ENCODE measurements at places on chromosomes 2 and 18.

DNA sequence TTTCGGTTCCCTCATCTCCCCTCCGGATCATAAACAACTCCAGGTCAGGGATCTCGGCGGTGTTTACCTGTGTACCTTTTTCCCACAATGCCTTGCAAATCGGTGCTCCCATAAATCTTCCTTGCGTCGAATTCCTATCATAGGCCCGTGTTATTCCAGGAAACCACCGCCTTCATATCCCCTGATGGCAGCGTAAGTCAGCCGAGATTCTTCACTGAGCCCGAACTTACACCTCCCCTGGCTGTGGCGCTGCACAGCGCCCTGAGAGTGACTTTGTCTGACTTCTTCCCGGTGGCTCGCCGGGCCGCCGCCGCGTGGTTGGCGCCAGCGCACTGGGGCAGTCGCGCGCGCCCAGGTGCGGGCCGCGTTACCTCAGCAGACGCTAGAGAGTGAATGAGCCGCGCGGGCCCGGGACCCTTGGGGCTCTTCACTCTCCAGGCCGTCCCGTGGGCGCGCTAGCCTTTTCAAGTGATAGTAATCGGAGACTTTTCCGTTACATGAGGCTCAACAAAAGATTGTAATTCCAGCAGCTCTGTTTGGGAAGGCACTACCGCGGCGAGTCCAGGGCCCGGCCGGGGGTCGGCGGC, 101.6 kb downstream of the SPTBN1 start:
- no peak for DNase-seq

DNA sequence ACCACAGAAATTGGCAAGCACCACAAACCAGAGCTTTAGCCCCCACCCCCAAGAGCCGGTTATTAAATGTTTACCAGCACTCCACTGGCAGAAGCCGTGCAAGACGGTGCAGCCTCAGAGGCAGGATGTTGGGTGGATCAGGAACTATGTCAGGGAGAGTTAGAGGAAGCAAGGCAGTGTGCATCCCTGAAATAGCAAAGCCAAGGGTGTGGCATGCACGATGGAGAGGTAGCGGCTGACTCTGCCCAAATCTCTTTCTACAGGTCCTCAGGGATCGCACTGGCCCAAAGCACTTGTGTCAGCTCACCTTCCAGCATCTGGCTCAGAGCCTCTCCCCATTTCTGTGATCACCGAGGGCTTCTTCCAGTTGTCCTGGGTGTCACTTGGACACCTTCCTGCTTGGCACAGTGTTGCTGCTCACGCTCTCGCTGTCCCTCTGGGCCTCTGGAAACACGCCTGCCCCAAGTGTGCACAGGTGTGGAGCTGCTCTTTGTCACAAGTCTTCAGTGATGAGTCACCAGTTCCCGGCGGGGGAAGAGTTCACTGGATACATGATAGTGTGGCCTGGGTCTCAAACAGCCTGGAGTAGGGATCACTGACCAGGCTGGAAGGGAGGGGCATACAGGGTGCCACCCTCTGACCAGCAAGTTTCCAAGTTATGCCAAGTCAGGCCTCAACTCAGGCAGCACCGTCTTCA, 17.3 kb upstream of the B3GNT7 start:
- DNase-seq: no peak

GRCh38 chr2:138373993-138374408, 127.6 kb upstream of the SPOPL start:
- DNase-seq: no peak

- no peak for DNase-seq
Measured at GRCh38 chr2:137675584-137676327, 288.5 kb upstream of the HNMT start.

DNA sequence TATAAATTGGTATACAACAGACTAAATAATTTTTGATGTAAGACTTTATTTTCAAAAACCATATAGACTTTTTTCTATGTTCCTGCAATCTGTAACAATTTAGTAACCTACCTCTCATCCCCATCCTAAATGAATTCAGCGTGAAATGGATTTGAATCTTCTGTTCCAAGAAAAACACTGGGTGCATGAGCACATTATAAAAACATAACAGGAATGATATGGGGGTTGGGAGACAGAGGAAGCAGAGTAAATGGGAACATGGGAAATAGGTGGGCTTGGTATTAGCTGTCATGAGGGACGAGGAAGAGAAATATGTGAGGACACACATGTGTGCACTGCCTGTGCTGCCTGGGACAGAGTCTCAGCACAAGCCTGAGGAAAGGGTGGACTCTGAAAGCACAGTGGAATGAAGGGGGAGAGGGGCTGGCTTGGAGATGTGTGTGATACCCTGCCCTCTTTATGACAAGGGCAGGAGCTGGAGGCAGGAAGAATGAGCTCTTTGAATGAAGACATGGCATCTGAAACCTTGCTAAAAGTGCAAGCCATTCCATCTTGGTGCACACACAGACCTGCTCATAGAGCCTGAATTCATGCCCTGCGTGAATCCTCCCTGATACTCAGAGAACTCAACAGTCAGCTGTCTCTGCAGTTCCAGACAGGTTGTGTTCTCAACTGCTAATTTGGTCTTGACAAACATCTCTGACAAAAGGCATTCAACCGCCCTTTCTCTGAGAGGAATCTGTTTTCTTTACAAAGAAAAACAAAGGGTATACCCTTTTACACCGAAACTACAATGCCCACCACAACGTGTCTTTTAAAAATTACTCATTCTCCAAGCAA, 66.6 kb downstream of the EPB41L3 start:
- DNase-seq: no peak

DNA sequence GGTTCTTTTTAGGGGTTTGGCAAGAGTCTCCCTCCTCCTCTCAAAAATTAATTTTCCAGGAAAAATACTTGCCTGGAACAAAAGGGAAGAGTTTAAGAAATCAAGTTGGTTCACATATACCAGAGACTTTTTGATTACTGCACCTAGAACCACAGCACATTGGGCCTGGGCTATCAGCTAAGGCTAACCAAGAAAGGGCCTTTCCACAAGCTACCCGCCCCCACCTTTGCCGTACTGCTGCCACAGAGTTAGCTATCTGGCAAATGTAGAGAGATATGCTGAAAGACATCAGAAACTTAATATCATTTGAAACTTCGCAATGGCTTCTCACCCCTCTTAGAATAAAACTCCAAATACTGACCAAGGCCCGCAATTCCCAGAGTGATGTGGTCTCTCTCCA, 76.9 kb downstream of the AAK1 start:
- DNase-seq: no peak

DNA sequence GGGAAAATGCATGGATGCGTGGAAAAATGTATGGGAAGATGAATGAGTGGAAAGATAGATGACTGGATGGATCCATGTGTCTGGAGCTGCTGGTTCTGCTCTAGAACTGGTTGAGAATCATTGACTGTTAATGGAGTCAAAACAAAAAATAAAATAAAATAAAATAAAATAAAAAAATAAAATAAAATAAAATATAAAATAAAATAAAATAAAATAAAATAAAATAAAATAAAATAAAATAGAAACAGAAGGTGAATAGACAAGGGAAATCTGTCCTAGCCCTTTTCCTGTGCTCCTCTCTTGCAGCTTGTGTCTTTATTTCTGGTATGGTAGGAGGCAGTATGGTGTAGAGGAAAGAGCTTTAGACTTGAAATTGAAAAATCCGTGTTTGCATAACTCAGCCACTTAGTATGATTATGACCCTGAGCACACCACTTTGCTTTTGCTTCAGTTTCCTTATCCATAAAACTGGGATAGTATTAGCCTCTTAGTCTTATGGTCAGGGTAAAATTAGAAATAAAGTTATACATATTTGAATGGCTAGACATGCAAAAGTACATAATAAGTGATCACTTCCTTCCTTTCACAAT, 51.0 kb downstream of the PSD4 start:
- no peak for DNase-seq

DNA sequence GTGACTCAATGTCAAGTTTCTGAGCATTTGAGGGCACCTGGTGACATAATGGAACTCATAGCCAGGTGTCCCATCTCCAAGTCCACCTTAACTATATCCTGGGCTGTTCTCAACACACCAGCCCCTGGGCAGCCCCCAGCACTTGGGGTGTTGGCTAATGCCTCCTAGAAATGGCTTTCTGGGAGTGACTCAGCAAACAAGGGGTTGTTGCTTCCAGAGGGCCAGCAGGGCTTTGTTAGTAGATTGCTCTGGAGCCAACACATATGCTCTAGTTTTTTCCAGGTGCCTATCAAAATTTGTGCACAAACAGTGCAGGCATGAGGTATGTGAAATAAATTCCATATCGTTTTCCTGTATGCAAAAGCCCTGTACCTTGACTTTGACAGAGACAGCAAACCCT, 448.4 kb downstream of the SLC4A3 start:
- DNase-seq: no peak

GRCh38 chr2:2639251-2640139, 308.4 kb upstream of the MYT1L start:
- no peak for DNase-seq

DNA sequence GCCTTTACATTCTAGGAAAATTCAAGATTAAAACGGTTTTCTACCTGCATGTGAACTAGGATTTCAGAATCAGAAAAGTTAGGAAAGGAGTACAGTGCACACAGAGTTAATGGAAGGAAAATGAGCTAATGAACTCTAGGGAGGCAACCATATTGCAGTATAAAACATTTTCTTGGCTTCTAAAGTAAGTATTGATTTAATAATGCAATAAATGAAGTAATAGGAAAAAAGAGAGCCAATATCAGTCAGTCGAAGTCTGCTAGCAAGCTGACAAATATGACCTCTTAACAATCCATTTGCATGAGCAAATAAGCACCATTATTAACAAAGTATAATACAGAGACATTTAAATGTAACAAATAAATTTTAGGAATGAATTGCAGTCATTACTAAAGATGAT, 80.2 kb upstream of the COL3A1 start:
- no peak for DNase-seq

DNA sequence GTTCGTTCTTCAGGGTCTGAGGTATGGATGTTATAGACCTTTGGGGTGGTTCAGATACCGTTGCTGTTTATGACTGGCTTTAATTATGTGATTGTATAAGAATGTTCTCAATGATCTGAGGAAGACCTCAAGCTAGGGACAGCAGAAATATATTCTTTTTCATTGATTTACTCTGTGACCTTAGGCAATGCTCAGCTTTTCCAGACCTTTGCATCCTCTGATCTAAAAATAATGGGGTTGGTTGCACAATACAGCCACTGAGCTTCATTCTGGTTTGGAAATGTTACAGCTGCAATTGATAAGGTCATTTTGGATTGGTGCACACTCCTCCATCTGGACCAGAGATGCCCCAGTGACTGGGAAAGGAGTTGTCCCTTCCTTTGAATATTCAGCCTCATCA, 17.2 kb upstream of the CABYR start:
- no peak for DNase-seq

- DNase-seq: no peak
Measured at GRCh38 chr18:79156327-79156726, 87.1 kb downstream of the ATP9B start.

GRCh38 chr2:223697892-223698645, 95.9 kb upstream of the SCG2 start:
- DNase-seq: no peak

GRCh38 chr2:85656468-85656867, 11.5 kb downstream of the SFTPB start:
- DNase-seq: no peak

DNA sequence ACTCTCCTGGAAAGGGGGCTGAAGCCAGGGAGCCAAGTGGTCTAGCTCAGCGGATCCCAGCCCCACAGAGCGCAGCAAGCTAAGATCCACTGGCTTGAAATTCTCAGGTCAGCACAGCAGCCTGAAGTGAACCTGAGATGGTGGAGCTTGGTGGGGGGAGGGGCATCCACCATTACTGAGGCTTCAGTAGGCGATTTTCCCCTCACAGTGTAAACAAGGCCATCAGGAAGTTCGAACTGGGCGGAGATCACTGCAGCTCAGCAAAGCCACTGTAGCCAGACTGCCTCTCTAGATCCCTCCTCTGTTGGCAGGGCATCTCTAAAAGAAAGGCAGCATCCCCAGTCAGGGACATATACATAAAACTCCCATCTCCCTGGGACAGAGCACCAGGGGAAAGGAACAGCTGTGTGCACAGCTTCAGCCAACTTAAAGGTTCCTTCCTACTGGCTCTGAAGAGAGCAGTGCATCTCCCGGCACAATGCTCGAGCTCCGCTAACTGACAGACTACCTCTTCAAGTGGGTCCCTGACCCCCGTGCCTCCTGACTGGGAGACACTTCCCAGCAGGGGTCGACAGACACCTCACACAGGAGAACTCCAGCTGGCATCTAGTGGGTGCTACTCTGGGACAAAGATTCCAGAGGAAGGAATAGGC, 282.3 kb upstream of the EPC2 start:
- DNase-seq: no peak

- DNase-seq: no peak
Measured at GRCh38 chr2:120341977-120342376, 4.0 kb upstream of the INHBB start.

DNA sequence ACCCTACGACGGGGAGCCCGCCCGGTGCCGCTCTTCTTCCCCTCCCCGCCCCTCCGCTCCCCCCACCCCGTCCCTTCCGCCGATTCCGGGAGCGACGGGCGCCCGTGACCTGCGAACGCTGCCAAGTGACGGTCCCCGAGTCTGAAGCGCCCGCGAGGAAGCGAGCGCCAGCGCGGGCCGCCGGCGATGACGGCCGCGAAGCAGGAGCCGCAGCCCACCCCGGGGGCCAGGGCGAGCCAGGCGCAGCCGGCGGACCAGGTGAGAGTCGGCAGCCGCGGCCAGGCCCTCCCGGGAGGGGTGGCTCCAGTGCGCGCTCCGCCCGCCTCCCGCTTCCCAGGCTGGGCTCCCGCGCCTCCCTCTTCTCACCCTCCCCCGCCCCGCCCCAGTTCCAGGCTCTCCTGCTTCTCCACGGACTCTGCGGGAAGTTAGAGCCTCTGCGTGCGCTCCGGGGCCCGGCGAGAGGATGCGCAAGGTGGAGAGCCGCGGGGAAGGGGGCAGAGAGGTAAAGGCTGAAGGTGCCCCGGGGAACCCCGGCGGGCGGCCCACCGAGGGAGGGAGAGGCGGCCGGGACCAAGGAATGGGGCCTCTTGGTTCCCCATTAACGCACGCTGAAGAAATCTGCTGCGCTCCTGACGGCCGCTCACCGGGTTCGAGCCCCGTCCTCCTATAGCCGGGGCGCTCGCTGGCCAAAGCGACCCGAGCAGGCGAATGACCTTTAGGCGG, 719.5 kb downstream of the DPP10 start:
- no peak for DNase-seq

- no peak for DNase-seq
Measured at GRCh38 chr2:219331560-219332213, 857 bp downstream of the RESP18 start.

GRCh38 chr2:173354073-173354581, 545 bp upstream of the CDCA7 start:
- DNase-seq: no peak

- DNase-seq: no peak
Measured at GRCh38 chr18:31042406-31043181, at the start of gene DSC3. TSS of gene DSC3 (minus strand) at chr18:31042742. CDS start at chr18:31042660, 82 bp downstream.

DNA sequence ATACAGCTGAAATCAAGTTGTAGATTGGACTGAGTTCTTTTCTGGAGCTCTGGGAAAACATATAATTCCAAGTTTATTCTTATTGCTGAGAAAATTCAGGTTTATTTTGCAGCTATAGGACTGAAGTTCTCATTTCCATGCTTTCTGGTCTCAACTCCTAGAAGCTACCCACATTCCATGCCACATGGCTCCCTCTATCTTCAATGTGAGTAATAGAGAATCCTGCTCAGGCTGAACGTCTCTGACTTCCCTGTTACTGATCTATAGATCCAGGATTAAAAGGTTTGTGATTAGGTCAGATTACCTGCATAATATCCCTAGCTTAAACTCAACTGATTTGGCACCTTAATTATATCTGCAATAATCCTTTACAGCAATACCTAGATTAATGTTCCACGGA, 453.8 kb upstream of the MC4R start:
- DNase-seq: no peak
